ENCODE measurements at places on chromosomes 3 and 15. TPM values are rescaled to one million over a fixed set of nuclear protein-coding genes. Genes with fewer than 3 reads are reported as not detected.

- H3K27me3 ChIP-seq, result no peaks in the 10 kb centered on the region
- no peaks in the 10 kb centered on the region for H3K4me1 ChIP-seq
- H3K36me3 ChIP-seq, result no peaks in the 10 kb centered on the region
- no peak overlapping the region for H3K27ac ChIP-seq
- DNase-seq, result no peak
Observed at GRCh38 chr15:40960151-40960885, 7.0 kb downstream of the CHAC1 start.

GRCh38 chr15:49115062-49115461 lies 40.3 kb downstream of the COPS2 start:
- H3K4me3 ChIP-seq, result no peak overlapping the region
- peaks cover 5% of the 10 kb centered on the region for H3K36me3 ChIP-seq
- no peak for DNase-seq
- no peaks in the 10 kb centered on the region for H3K27me3 ChIP-seq
- no peak overlapping the region for H3K27ac ChIP-seq

DNA sequence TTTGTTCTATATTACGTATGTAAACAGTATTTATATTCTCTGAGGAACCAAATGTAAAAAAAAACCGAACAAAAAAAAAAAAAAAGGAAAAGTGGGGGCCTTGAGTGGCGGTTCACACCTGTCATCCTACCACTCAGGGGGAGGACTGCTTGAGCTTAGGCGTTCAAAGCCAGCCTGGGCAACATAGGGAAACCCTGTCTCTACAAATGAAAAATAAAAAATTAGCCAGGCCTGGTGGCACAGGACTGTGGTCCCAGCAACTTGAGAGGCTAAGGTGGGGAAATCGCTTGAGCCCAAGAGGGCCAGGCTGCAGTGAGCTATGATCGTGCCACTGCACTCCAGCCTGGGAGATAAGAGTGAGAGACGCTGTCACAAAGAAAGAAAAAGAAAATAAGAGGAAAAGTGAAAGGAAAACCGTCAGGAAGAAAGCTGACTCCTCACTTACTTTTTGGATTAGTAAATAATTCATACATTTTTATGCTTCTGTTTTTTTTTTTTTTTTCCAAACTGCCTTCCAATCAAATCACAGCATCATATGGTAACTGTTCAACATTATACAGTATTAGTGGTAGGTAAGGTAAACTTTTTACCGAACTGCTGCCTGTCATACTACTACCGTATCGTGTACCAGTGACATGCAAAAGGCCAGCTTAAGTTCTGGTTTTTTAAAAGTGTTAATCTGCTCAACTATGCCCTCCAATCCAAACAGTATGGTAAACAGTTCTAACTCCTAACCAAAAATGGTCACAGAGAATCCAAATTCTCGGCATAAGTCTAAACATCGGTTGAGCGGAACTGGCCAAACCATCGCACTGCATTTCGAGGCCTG lies 1.2 kb downstream of the PHC3 start:
- peak overlapping the region; percentile 98 for H3K27ac ChIP-seq
- peak; percentile 48 for DNase-seq
- no peaks in the 10 kb centered on the region for H3K27me3 ChIP-seq
- peaks cover 15% of the 10 kb centered on the region for H3K36me3 ChIP-seq
- peaks cover 43% of the 10 kb centered on the region for H3K4me1 ChIP-seq

- no peaks in the 10 kb centered on the region for H3K4me1 ChIP-seq
Observed at GRCh38 chr3:98846101-98846500, 55.4 kb downstream of the DCBLD2 start.

DNA sequence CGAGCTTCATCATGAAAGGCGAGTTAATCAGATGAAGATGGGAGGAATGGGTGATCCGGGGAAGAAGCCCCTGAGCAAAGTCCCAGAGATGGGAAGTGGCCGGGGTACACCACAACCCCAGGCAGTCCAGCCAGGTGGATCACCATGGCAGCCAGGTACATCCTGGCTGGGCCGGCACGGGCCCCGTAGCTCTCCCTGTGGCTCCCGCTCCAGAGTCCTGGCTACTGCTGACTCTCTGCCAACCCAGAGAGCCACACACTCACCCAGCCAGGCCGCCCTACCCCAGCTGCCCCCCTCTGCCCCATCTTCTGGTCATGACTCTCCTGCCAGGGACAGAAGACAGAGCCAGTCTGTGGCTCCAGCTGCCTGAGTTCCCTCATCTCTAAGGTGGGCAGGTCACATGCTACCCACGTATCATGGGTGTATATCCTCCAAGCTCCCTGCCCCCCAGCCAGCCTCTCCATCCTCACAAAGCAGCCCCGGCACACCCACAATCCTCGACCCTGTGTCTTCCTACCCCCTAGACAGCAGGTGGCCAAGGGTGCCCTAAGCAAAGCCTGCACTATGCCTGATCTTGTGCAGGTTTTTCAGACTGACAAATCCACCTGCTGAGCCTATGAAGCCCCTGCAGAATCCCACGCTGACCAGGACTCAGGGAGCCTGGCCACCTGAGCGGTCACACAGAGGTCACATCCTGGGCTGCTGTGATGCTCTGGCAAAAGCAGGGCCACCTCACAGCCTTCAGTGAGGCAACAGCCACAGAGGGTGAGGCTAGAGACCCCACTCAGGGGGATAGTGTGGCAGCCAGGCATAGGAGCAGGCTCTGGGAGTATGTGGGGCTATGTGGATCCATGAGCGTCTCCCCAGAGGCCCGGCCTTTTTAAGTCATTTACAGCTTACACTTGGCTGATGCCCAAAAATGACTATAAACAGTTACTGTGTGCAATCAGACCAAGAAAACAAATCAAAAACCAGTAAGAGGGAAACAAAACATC lies 13.2 kb downstream of the XXYLT1 start:
- no peaks in the 10 kb centered on the region for H3K27me3 ChIP-seq
- peaks cover 30% of the 10 kb centered on the region for H3K4me1 ChIP-seq
- no peak overlapping the region for H3K27ac ChIP-seq

DNA sequence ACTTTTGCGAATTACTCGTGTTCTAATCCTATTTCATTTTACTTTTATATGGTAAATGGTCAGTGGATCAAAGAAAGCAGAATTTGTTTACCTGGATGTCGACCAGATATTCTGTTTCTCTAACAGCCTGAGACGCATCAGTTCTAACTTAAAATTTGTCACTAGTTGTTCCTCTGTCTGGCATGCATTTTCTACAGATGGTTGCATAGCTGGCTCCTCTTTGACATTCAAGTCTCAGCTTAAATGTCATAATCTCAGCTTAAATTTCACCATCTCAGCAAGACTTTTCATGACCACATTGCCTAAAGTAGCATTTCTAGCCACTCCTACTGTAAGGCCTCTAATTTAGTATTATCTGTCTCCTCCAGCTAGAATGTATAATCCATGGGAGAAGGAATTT lies 609.3 kb downstream of the AGBL1 start:
- no peak for DNase-seq
- no peak overlapping the region for H3K4me3 ChIP-seq
- H3K27me3 ChIP-seq, result no peaks in the 10 kb centered on the region
- H3K27ac ChIP-seq, result no peak overlapping the region

DNA sequence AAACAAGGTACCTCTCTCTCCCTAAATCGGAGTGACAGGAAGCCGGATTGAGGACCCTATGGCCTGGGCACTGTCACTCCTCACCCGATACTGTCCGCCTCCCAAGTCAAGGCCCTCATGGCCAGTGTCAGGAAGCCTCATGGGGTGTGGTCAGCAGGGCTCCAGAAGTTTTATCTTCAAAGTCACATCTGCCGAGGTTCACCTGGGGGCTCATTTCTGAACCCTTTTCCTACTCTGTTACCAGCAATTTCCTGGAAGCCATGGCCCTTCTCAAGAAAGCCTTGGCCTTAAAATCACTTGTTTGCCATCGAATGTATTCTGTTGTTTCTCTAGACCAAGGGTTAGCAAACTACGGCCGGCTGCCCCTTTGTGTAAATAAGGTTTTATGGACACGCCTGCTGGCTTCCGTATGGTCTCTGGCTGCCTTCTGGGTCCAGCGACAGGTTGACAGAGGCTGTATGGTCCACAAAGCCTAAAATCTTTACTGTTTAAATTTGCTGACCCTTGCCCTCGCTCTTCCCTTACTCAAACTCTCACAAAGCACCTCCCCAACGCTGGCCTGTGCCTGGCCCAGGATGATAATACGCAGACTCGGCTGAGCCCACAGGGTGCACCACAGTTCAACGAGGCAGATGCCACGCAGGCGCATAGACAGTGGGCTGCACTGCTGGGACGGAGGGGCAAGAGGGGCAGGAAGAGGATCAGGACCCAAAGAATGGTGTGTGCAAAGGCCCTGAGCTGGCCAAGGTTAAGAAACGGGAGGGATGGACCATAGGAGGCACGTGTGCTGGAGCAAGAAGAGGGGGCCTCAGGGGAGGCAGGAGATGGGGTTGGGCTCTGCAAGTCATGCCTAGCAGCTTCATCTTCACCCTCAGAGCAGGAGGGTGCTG lies 24.7 kb upstream of the DUSP7 start:
- DNase-seq, result no peak
- no peak overlapping the region for H3K4me3 ChIP-seq
- H3K27ac ChIP-seq, result no peak overlapping the region
- no peaks in the 10 kb centered on the region for H3K27me3 ChIP-seq
- H3K36me3 ChIP-seq, result no peaks in the 10 kb centered on the region

DNA sequence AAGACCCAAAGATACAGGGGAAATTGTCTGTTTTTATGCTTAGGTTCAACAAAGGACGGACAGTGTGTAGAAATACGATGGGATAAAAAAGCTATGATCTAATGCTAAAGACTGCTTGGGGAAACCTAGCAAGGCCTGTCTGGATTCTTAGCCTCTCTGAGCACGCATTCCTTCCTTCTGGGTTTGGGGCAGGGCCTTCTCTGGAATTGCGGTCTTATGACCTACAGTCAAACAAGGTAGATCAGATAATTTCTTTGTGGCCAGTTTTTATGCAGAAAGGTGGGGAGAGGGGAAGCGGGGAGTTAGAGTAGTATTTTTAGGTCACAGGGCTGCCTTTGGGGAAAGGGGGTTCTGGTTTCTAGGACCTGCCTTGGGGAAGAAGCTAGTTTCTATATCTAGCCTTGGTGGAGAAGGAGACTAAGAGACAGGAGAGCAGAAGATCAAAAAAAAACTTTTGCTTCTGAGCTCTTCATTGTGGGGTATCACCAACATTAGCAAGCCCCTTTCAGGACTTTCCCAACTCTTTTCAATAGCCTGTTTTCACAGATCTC lies 39.1 kb upstream of the LIPC start:
- no peaks in the 10 kb centered on the region for H3K4me1 ChIP-seq
- H3K4me3 ChIP-seq, result no peak overlapping the region
- H3K36me3 ChIP-seq, result no peaks in the 10 kb centered on the region
- no peak for DNase-seq
- no peak overlapping the region for H3K27ac ChIP-seq

DNA sequence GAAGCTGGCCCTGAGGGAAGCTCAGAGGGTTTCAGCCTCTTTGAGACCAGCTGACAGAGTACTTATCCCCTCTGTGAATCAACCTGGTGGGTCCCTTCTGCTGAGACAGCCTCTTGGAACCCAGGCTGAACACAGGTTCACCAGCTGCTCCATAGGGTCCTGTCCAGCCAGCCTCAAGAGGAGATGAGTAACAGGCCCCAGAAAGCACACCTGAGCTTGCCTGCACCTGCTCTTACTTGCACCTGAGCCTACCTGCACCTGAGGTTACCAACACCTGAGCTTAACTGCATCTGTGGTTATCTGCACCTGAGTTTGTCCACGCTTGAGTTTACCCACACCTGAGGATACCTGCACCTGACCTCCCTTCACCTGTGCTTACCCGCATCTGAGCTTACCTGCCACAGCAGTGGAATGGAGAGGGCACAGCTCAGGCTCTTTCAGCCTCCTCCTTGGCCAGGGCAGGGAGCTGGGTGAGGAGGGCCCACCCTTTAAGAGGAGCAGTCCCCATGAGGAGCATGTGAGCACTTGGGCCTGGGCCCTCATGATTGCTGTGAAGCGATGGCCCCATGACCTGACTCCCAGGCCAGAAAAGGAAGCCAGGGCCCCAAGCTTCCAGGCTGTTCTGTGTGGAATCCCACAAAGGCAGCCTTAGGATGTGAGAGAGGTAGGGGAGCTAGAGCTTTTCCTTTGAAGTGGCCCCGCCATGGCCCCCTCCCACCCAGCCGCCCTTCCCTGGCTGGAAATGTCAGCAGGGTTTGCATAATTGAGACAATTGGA lies at the start of gene TRPM1:
TRPM1 (minus strand) TSS at position 464 of the 777 bp plus-strand sequence. CDS start 20,370 bp downstream, outside the sequence.
- no peak within 1 kb of the TSS for H3K27ac ChIP-seq
- H3K4me3 ChIP-seq, result no peak within 1 kb of the TSS
- H3K27me3 ChIP-seq, result no peaks in the 10 kb centered on the region
- H3K36me3 ChIP-seq, result no peaks in the 10 kb centered on the region

- no peaks in the 10 kb centered on the region for H3K36me3 ChIP-seq
- H3K27ac ChIP-seq, result no peak overlapping the region
- no peaks in the 10 kb centered on the region for H3K27me3 ChIP-seq
- H3K4me1 ChIP-seq, result no peaks in the 10 kb centered on the region
- H3K4me3 ChIP-seq, result no peak overlapping the region
Observed at GRCh38 chr15:45871121-45871855, 236.5 kb downstream of the SQOR start.

- no peaks in the 10 kb centered on the region for H3K36me3 ChIP-seq
- no peak overlapping the region for H3K4me3 ChIP-seq
- no peaks in the 10 kb centered on the region for H3K4me1 ChIP-seq
- no peaks in the 10 kb centered on the region for H3K27me3 ChIP-seq
Observed at GRCh38 chr3:44323341-44323955, 15.1 kb upstream of the TCAIM start.

- H3K36me3 ChIP-seq, result no peaks in the 10 kb centered on the region
- no peak for DNase-seq
- H3K4me1 ChIP-seq, result peaks cover 12% of the 10 kb centered on the region
- H3K27ac ChIP-seq, result no peak overlapping the region
Observed at GRCh38 chr15:41429003-41429890, 12.4 kb downstream of the RTF1 start.

DNA sequence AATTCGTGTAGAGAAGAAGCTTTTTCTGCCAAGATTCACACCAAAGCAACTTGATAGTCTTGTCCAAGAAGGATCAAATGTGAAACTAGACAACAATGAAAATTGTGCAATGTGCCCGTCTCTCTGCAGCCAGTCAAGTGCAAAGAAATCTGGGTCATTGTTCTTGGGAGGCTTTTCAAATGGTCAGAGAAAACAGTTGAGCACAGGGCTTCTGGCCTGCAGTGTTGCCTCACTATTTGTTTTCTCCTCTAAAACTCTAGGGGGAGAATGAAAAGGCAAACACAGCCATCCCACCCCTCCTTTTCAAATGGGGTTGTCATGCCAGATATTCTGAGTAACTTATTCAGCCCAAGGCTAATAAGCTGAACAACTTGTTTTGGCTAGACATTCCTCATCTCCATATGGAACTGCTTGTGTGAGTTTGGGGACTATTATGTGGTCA lies 417.6 kb upstream of the CDIN1 start:
- no peaks in the 10 kb centered on the region for H3K36me3 ChIP-seq
- H3K4me3 ChIP-seq, result no peak overlapping the region
- H3K27me3 ChIP-seq, result no peaks in the 10 kb centered on the region
- no peak for DNase-seq
- H3K4me1 ChIP-seq, result no peaks in the 10 kb centered on the region

TM6SF1 gene
- polyA plus RNA-seq, result not detected

GP9 gene
- not detected for polyA plus RNA-seq

IL17RB gene
- polyA plus RNA-seq, result 1.0 TPM

RBP2 gene
- polyA plus RNA-seq, result not detected

TLE3 gene
- polyA plus RNA-seq, result 3.6 TPM

GRK7 gene
- polyA plus RNA-seq, result not detected

C3orf52 gene
- polyA plus RNA-seq, result 2.1 TPM

CAMP gene
- not detected for polyA plus RNA-seq

ALDH1A3 gene
- polyA plus RNA-seq, result not detected

FAM107A gene
- not detected for polyA plus RNA-seq

DUOX2 gene
- polyA plus RNA-seq, result 0.02 TPM

AP4E1 gene
- polyA plus RNA-seq, result 3.0 TPM

SUCNR1 gene
- polyA plus RNA-seq, result not detected

SH2D7 gene
- polyA plus RNA-seq, result not detected

CLDN18 gene
- not detected for polyA plus RNA-seq

Measured in CD4-positive, alpha-beta memory T cell (primary cell).